HS-27A (cell line): ENCODE measurements at places on chromosomes 12 and 14.
A peak's percentile ranks its signal among the peaks of the same experiment; 100 is the strongest.

DNA sequence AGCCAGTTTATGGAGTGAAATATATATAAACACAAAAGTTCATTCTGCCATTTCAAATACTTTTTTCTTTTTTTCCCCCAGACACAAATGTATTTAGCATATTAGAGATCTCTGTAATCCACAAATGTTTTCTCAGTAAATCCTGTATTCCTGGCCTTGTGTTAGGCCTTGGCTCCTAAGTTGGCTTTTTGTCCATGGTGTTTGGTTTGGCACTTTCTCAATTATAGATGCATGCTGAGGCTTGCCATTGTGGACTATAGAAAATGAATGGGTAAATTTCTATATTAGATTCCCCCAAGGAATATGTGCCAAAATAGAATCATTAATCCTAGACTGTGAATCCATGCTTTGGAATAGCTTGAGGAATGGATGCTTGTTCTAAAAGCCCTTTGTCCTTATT is 17.0 kb downstream of the RIC8B start:
- no peak for DNase-seq

GRCh38 chr12:122948605-122949004 is 17.7 kb downstream of the ABCB9 start:
- DNase-seq = no peak

DNA sequence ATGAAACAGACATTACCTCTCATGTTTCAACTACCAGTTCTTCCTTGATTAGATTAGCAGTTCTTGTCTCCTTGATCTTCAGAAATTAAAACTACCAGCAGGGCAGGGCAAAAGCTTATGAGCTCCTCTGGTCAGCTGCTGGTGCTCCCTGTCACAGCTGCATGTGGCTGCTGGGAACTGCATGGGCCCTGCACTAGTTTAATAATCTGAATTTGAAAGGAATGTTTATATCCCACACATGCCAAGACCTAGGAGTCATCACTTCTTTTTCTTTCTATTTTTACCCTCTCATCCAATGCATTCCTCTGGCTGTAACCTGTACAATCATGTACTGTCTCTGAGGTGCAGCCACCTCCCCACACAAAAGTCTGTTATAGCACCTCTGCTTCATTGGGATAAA is 73.9 kb downstream of the ARMH4 start:
- DNase-seq = peak; percentile 57

GRCh38 chr12:117080661-117081144 is 18.5 kb downstream of the TESC start:
- DNase-seq = no peak
